Activated CD4-positive, alpha-beta T cell treated with anti-CD3 and anti-CD28 coated beads for 4 hours (primary cell): ENCODE measurements at places on chromosomes 1 and 21.

DNA sequence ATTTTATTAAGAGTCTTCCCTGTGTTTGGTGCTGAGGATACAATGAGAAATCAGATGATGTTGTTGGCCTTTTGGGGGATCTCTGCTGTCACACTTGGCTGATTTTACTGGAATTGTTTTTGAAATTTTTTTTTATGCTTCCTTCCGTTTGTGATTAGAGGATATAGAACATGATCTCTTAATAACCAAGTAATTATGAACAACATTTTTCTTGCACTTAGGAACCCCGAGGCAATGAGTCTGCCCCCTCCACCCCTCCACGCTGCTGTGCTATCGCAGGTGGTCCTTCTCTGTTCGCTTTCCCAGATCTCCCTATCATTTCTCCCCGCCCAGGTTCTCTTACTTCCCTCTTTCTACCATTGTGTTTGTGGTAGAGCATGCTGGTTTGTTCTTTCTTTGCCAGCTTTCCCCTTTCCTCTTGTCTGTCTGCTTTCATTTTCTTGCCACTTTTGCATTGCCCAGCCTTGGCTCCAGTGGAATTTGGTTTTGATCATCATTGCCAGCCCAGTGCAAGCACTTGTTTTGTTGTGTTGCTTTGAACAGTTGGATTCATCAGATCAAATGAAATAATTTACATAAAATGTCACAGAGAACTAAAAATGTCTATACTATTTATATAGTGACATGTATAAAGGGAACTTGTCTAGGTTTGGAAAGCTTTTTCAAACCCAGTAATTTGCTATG is 73.1 kb upstream of the SCCPDH start:
- no peak for DNase-seq

DNA sequence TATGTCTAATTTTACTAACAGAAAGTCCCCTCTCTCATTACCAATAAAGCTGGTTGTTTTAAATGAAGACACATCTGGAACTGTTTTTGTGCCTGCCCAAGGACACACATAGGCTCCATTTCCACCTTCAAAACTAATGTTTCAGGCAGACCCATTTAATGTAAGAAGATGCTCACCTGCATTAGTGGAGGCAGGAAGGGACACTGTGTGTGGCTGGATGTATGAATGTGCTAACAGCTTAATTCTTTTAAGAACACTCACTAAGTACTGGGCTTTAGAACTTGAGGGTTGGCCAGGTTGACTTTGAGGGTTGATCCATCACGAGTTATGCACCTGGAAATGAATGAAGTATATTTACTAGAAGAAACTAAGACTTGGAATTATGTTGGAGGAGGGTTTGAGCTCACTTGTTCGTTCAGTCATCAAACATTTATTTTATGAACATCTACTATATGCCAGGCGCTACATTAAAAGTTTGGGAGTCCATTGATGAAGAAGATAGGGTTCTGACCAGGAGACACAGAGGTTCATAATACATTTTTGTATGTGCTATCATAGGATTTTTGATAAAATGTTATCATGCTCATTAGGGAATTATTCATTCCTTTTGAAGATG is 5.4 kb downstream of the JUN start:
- DNase-seq: no peak

DNA sequence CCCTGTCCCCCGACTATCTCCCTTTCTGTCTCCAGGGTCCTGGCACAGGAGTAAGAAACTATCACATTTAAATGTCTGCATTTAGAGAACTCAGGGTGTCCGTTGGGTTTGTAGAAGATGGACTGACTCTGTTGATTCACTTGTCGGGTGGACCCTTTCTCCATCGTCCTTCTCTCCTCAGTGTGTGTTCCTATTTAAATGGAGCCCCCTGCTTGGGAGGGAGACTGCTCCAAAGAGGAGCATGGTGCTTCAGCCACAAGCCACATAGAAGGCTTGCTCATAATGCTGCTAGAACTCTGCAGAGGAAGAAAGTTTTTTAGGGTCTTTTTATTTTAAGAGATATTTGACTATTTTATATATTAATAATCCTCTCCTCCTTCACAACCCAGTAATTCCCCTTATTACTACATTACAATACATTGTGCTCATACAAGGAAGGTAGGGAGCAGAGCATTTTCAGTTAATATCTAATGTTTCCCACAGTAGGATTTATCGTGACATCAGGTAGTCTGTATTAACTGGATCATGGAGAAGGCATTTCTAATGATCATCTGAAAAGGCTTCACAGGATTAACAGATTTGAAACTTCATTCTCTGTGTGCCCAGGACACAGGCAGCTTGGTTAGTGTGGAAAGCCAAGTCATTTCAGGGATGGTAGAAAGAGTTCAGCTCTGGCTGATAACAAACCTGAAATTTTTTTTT is 13.8 kb downstream of the FGGY start:
- no peak for DNase-seq

- no peak for DNase-seq
These were observed 246.7 kb upstream of the NFIA start for GRCh38 chr1:60835649-60836048.

DNA sequence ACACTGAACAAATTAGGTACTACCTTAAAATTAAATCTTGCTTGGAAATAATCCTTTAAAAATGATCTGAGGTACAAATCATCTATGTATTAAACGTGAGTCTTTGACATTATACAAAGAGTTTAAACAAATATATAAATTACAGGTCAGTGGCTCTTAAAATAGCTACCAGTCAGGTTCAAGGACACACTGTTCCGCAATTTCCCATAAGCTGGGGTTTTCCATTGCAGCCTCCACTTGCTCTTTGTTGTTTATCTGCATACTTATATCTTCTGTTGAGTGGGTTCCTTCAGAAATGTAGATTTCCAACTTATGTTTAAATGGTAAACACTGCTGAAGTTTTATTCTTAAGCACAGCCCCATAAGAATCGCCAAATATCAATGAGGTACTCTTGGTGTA is 5.7 kb upstream of the MRPL55 start:
- DNase-seq: no peak

GRCh38 chr1:236089046-236089773 is 24.3 kb upstream of the NID1 start:
- no peak for DNase-seq

- DNase-seq: no peak
These were observed 3.0 kb downstream of the C1QC start for GRCh38 chr1:22646384-22646783.

DNA sequence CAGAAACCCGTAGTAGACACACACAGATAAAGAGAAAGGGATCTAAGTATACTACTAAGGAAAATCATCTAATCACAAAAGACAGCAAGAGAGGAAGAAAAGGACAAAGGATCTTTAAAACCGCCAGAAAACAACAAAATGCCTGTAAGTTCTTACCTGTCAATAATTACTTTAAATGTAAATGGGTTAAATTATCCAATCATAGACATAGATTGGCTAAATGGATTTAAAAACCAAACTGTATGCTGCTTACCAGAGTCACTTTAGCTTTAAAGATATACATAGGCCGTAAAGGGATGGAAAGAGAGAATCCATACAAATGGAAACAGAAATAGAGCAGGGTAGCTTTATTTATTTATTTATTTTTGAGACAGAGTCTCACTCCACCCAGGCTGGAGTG is 44.0 kb downstream of the FLVCR1 start:
- DNase-seq: no peak

- no peak for DNase-seq
These were observed 686 bp downstream of the ARF1 start for GRCh38 chr1:228082918-228083870.

DNA sequence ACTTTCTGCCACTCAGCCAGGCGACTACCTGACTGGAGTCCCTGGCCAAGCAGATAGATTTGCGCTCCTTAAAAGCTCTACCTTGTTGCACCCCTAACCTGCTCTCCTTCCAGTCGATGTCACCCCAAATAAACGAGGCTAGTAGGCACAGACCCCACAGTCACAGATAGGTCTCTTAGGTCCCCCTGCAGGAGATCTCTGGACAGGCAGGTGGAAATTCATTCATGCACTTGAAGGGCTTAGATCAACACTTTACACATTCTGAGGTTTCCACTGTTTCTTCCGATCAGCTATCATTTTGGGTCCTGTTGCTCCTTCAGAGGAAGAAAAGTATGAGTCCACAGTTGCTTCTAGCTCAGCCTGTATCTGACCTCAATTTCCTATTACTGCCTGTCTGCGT is 272.6 kb upstream of the FMN2 start:
- DNase-seq: no peak

GRCh38 chr1:59427155-59427554 is 130.3 kb downstream of the FGGY start:
- no peak for DNase-seq

DNA sequence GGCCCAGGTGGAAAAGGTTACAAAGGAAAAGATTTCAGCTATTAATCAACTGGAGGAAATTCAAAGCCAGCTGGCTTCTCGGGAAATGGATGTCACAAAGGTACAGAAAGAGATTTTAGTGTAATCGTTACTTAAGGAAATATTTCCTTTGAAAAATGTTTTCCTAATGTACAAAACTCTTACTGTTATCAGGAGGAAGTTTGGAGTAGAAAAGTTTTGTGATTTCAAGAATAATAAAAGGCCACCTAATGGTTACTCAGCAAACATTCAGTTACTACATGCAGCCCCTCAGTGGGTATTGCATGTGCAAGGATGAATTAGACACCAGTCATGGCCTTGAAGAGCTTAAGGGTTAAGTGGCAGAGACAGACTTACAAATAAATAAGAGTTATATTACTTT is 85.2 kb downstream of the SDCCAG8 start:
- DNase-seq: no peak

- DNase-seq: no peak
These were observed 60.5 kb downstream of the RHBG start for GRCh38 chr1:156429313-156430060.

DNA sequence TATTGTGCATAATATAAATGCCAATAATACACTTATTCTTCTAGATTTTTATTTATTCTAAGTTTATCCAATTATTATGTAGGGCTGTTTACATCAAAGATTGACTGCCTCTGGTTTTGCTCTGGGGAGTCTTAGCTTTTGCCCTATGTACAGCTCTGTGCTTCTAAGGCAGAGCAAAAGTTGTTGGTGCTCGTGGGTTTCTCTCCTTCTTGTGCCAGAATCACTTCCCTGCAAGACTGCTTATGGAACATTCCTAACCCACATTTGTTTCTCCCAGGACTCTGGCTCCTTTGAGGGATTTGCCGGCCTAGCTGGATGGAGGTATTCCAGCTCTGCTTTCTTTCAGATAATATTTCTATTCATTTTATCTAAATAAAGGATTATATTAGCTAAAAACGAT is 849.1 kb downstream of the USP25 start:
- DNase-seq: no peak

GRCh38 chr1:185388346-185388745 is 71.3 kb upstream of the IVNS1ABP start:
- no peak for DNase-seq

DNA sequence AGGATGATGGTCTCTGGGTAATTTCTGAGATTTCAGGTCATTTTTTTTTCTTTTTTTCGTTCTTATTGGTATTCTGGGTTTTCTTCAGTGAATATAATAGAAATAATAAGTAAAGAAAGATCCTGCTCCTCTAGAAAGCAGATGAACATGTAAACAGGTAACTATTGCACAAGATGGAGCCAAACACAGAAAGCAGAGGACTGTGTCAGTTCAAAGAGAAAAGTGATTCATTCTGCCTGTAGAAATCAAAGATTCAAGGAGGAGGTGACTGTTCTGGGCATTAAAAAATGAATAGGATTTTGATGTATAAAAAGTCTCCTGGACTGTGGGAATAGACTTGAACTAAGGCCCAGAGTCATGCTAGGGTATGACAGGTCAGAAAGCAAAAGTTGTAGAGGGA is 41.9 kb upstream of the POU2F1 start:
- no peak for DNase-seq

DNA sequence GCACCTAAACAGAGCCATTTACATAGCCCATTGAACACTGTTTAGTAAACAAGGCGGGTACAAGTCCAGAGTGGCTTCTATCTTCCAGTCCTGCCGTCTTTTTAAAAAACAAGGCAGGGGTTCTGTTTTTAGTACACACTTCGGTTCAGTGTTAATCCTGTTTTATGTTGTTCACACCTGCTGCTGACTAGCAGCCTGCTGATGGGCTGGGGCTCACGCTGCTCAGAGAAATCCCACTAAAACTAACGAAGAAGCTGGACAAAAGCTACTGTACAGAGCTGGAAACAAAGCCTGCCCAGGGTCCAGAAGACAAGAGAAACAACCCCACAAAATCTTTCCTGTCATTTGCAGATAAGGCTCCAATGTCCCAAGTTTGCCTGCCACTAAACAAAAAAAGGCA is 13.2 kb downstream of the ESRRG start:
- DNase-seq: no peak

GRCh38 chr21:41115851-41116250 is 52.1 kb upstream of the BACE2 start:
- DNase-seq: no peak

- no peak for DNase-seq
These were observed 96.9 kb upstream of the WLS start for GRCh38 chr1:68329096-68329835.

- no peak for DNase-seq
These were observed 40.8 kb downstream of the PLPP3 start for GRCh38 chr1:56538532-56538931.

DNA sequence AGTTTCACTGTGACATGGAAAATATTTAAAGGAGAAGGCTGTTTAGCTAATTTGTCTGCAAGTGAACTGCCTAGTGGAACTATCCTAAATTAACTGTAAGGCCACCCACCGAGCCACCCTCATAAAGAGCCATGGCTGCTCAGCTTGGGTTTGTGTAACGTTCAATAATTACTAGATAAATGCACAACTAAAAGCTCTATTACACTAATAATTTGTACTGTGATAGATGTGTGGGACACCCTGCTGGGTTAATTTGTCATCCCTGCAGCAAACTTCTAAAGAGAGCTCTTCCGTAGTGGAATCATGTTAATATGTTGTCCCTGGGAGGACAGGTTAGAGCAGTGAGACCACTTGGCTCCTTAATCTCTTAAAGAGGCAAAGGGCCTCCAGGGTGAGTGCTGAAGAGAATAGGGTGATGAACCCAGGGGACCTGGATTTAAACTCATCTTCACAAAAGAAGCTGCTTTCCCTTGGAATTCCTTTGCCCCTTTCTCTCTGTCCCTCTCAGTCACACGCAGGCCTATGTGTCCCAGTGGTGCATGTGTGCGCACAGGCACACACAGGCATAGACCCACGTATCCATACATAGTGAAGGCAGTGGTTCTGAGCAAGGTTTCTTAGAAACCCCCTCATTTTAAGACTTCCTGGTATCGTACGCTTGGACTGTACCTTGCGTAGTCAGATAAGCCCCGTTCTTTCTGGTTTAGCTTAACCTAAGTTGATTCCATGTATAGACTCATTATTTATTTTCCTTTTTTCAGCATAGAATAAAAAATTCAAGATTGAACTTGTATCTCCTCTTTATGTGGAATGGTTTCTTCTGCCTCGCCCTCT is 310.3 kb downstream of the NFIA start:
- no peak for DNase-seq

DNA sequence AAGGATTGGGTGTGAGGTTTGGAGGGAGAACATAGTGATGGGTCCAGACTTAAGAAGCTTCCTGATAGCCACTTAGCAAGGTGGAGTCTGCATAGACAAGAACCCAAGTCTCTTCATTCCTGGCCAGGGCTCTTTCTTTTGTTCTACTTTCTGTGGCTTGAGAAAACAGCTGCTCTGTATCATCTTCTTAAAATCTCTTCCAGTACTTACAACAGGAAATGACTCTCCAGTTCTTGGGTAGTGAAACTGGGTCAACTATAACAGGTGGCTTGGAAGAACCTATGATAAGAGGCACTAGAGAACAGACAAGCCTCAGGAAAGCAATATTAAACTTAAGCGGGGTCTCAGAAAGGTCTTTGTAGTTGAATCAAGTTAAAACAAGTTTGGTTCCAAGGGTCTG is 148.1 kb upstream of the USP24 start:
- DNase-seq: no peak
